ENCODE measurements at places on chromosomes 16 and 17.
A peak's percentile ranks its signal among the peaks of the same experiment; 100 is the strongest.

DNA sequence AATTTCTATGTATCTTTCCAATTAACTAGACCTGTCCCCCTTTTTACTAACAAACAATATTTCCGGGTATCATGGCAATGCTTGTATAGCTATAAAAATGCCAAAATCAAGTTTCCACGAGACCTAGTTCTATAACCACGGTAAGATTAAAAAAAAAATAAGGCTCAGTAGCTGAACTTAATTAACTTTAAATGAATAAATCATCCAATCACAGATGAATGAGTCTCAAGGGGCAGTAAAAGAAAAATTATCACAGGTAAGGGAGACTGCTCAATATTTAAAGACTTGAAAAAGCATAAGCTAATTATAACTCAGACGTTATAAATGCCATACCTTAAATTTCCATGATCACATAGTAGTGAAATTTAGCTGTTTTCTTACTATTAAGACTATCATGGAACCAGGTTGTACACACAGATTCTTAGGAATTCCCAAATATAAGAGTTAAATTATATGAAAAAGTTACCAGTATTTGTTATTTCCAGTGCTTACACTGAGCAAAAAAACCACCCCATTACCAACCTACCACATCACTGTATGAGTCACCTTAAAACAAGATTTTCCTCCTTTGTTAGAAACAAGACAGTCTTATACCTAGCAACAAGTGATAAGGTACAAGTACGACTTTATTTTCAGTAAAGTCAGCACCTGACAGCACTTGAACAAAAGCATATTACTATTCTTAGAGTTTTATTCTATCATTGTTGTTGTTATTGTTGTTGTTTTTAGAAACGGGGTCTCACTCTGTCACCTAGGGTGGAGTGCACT, 20.6 kb downstream of the SSH2 start:
- DNase-seq = no peak

DNA sequence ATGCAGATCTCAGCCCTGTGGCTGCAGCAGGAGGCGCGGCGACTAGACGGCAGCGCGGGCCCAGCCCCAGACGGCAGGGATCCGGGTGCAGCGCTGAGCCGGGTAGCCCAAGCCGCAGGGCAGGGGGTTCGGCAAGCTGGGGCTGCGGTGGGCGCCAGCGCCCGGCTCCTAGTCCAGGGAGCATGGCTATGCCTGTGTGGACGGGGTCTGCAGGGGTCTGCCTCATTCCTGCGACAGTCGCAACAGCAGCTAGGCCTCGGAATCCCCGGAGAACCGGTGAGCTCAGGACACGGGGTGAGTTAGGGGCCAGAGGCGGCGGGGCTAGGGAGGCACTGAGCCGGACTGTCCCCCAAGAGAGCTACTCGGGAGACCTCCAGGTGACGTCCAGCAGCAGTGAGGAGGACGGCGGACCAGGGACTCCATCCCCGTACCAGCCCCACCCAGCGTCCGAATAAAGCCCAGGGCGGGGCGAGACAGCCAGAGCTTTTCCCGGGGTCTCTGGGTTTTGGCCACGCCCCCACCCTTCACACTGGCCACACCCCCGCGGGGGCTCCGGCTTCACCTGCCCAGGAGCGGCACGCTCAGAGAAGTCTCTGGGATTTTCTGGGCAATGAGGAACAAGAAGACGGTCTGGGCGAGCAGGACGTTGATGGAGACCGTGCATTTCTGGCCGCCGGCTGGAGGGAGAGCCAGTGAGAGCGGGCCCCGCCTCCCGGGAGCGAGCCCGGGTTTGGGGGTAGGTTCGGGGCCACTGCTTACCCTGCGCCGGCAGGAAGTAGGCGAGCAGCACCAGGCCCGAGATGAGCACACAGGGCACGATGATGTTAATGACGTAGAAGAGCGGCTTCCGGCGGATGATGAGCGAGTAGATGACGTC, 1.1 kb downstream of the C17orf107 start:
- peak; percentile 53 for DNase-seq

GRCh38 chr17:2190014-2190413, 113.6 kb downstream of the SMG6 start:
- no peak for DNase-seq

GRCh38 chr16:31078597-31079341, 4.5 kb downstream of the ZNF646 start:
- DNase-seq = no peak

GRCh38 chr17:7930841-7931631, 710 bp downstream of the TRAPPC1 start:
- no peak for DNase-seq

DNA sequence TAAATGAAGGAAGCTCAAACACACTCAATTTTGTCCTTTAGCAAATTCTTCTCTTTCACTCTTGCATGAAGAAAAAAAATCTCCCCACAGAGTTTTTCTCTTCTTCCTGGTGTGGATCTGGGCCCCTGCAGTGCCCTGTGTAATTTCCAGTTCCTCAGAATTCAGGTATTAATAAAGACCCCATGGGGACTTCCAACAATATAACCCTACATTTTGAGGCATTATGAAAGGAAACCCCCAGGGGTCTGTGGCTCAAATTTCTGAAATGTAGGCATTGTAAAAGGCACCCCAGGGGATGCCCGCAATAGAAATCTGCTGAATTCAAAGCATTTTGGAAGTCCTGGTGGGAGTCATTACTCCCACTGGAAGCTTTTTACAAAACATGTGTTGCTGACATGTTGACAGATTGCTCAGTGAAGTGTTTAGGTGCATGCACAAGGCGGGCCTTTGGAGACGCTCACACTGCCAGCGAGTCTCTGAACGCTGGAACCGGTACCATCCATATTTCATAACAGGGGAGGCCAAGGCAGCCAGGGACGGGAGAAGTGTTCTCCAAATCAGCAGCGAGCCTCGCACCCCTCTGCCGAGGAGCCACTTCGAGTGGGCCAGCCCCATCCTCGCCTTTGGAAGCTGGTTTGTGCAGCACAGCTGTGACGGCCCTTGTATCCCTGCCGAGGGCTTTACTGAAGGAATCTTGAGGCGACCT, 154.0 kb downstream of the ZNF423 start:
- no peak for DNase-seq

DNA sequence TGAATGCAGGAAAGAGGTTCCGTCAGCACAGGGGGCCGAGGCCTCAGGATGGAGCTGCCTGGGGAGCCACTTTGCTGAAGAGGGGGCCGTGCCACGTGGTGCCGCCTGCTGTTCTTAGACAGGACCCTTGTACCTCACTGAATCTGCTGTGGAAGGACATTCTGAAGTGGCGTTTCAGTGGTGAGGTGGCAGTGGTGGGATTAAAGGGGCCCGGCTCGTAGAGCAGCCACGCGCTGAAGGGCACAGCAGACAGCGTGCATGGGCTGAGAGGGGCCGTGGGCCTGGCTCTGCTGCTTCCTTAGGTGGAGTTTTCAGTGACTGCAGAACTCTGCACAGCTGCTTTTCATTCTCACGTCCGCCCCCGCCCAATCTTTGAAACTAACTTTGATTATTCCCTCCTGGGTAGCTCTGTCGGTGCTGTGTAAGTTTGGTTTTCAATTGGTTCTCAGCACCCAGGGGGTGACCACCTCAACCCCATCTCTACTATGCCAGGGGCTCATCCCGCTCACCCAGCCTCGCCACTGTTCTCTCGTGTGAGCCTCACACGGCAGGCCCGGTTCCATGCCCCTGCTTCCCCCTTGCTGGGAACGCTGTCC, 70.3 kb downstream of the SEC14L1 start:
- no peak for DNase-seq

GRCh38 chr16:82843606-82844271, 217.0 kb downstream of the CDH13 start:
- DNase-seq = no peak

- no peak for DNase-seq
Measured at GRCh38 chr17:27945953-27946352, 52.8 kb upstream of the LYRM9 start.

Measured in T-helper 17 cell (primary cell).